ENCODE measurements at places on chromosomes 4 and X.

DNA sequence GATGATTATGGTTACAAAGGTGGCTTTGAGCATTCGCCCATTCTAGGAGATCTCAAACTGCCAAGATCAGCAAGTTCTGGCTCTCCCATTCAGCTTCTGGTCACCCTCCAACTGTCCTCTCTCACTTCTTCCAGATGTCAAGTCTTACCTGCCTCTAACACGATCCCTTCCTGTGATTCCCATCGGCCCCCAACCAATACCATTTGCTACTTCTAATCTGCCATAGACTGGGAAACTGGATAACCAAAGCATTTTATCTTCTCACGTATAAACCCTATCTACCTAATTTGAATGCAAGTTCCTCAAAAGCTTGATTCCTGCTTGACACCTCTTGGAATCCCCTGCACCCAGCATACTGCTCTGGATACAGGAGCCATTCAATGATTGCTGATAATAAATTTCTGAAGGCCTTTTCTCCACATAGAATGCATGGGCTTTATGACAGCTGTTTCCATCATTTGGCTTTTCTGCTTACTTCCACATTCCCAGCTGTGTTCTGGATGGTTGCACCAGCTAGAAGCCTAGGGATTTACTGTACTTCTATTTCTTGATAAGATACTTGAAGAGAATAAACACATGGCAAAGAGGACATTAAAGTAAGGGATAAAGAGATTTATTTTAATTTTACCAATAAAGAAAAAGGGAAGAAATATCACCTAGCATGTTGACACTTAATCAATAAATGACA is 9.6 kb downstream of the GPC4 start:
- peak; percentile 77 for DNase-seq

- DNase-seq = no peak
Measured at GRCh38 chrX:120145295-120145925, 13.0 kb upstream of the RHOXF2 start.

GRCh38 chrX:28693101-28693500 is 105.9 kb downstream of the IL1RAPL1 start:
- no peak for DNase-seq

GRCh38 chrX:131841496-131842437 is 181.3 kb upstream of the STK26 start:
- DNase-seq = peak; percentile 72

DNA sequence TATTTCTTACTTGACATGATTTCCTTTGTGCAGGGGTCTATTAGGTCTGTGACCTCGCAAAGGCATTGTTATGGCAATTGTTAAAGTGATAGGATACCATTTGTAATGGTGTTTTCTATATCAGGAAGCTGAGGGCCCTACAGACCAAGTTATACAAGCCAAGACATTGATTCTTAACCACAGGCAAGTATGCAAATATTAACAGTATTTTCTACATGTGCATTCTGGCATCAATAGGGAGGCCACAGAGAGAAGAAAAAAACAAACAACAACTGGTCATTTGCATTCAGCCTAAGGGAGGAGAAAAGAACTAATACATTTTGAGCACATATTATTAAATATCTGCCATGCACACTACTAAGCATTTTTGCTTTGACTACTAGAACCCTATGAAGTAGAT is 28.5 kb downstream of the GBA3 start:
- DNase-seq = no peak

- peak; percentile 55 for DNase-seq
Measured at GRCh38 chr4:110854021-110854678, 231.3 kb upstream of the PITX2 start.
